ENCODE measurements at places on chromosomes 16 and 17. TPM values are rescaled to one million over a fixed set of nuclear protein-coding genes. Genes with fewer than 3 reads are reported as not detected.

DNA sequence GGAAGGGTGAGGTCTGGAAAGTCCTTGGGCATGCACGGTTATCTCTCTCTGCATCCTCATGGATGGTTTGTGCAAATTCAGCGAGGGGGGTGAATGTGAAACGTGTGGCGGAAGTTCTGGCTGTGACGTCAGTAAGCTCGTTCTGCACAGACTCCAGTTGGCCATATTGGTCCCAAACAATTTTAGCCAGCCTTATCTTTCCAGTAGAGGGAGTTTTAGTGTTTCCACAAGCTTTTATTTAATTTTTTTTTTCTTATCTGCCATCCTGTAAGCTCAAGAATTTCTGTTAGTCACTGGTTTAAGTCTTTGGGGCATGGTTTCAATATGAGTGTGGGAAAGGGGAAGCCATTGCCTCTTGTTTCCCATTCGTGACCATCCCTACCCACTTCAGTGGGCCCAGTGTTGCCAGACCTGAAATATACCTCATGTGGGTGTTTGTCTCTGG, 39.0 kb downstream of the HLF start:
- no peak for DNase-seq

DNA sequence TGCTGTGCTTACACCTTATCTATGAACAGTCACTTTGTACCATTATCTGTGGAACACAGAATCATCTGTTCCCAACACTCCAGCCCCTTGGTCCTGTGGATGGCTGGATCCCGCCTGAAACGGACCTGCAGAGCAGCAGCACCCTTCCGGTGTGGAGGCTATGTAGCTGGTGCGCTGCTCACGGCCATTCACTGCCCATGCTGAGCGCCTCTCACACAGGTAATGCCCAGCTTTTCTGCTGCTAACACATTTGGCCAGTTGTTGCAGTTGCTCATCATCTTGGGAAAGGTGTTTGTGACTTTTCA, 11.4 kb upstream of the PLK1 start:
- DNase-seq: no peak

GRCh38 chr17:70558821-70559220, 389.5 kb downstream of the KCNJ2 start:
- DNase-seq: no peak

- no peak for DNase-seq
Observed at GRCh38 chr16:11967195-11967911, 2.3 kb downstream of the TNFRSF17 start.

- DNase-seq: no peak
Observed at GRCh38 chr16:58299757-58300349, 5.0 kb upstream of the PRSS54 start.

DNA sequence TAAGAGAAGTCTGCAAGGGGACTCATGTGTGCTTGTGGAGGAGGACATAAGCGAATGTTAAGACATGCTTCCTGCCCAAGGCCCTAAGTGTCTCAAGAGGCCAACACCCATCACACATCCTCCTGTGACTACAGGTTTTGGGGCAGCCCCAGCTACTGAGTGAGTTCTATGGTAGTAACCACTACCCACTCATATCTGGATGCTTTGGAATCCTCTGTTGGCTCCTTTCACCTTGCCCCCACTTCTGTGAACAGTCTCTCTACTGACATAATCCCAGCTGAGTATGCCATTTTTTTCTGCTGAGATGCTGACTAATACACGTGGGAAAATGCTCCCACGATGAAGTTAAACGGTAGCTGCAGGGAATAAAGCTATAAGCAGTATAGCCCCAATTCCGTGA, 153.5 kb downstream of the VPS53 start:
- DNase-seq: no peak

- no peak for DNase-seq
Observed at GRCh38 chr17:36507266-36507665, 20.8 kb downstream of the ZNHIT3 start.

DNA sequence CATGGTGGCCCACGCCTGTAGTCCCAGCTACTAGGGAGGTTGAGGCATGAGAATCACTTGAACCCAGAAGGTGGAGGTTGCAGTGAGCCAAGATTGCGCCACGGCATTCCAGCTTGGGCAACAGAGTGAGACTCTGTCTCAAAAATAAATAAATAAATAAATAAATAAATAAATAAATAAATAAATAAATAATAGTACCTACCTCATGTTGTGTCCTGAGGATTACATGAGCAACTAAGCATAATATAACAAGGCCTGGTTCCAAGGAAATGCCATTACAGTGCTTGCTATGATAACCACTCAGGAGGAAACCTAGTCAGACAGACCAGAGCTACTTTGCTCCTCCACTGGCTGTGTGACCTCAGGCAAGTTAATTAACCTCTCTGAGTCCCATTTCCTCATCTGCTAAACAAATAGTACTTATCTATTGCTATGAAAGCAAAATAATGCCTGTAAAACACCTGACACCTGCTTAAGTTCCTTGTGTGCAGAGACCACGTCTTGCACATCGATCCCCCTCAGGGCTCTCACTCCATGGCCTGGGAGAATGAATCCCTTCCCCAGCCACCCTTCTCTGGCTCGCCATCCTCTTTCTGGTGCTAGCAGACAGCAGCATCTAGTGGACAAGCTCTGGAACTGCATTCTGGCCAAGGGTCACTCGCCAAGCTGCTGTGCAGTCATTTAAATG, 7.5 kb downstream of the EPOP start:
- DNase-seq: peak; percentile 57

DNA sequence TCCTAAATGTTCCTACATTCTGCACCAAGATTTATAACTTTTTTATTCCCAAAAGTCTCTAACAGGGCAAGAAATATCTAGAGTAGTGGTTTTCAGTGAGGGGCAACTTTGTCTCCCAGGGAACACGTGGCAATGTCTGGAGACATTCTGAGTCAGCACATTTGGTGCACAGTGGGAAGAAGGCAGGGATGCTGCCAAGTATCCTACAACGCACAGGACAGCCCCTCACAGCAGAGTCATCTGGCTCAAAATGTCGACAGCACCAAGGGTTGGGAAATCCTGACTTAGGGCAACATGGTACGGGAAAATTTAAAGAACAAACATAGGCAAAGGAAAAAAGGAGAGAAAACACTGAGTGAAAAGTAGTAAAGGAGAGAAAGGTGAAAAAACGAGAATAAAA, 61.8 kb downstream of the SMG6 start:
- DNase-seq: no peak

DNA sequence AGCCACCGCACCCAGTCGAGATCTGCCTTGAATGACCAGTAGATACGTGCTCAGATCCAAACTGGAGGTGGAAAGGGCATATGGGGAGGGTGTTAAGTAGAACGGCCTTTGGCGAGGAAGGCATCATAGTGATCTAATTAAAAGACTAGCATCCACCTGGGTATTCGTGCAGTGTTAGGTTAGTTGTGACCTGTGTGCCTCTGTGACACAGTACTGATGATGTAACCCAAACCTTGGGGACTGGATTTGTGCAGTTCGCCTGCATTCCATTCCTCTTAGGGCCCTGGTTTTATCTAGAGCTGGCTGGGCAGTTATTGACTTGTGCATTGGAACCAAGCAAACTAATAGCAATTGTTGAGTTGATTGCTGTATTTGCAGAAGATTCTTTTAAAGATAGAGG, 47.9 kb downstream of the SNX29 start:
- DNase-seq: no peak

GRCh38 chr17:1830288-1830687, 483 bp downstream of the RPA1 start:
- no peak for DNase-seq

DNA sequence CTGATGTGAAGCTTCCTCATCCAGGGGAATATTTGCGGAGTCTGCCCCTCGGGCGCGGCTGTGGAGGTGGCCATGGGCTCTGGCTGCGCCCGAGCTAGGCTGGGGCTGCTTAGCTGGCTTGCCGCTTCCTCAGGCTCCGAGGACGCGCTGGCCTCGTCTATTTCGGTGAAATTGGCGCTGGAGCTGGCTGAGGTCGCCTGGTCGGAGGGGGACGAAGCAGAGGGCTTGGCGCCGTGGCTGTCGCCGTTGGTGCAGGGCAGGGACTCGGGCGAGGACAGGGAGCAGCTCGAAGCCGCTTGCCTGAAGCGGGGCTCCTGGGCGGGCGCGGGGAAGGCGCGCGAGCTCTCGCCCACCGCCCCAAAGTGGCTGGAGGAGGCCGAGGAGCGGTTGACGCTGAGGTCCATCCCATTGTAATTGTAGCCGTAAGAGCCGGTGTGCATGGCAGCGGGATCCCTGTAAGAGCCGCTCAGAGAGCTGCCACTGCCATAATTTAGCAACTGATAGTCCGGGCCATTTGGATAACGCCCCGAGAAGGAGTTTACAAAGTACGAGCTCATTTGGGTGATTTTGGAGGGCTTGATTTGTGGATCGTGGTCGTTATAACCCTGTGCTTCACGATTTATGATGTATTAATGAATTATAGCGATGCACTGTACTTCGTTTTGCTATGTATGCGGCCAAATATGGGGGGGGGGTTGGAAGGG, at the start of gene HOXB5:
Gene HOXB5 (minus strand): TSS at position 654 of the 704 bp plus-strand sequence. CDS start 97 bp downstream, at position 557.
- peak; percentile 33 for DNase-seq

GRCh38 chr17:40023590-40024292, 8.5 kb downstream of the CSF3 start:
- no peak for DNase-seq

DNA sequence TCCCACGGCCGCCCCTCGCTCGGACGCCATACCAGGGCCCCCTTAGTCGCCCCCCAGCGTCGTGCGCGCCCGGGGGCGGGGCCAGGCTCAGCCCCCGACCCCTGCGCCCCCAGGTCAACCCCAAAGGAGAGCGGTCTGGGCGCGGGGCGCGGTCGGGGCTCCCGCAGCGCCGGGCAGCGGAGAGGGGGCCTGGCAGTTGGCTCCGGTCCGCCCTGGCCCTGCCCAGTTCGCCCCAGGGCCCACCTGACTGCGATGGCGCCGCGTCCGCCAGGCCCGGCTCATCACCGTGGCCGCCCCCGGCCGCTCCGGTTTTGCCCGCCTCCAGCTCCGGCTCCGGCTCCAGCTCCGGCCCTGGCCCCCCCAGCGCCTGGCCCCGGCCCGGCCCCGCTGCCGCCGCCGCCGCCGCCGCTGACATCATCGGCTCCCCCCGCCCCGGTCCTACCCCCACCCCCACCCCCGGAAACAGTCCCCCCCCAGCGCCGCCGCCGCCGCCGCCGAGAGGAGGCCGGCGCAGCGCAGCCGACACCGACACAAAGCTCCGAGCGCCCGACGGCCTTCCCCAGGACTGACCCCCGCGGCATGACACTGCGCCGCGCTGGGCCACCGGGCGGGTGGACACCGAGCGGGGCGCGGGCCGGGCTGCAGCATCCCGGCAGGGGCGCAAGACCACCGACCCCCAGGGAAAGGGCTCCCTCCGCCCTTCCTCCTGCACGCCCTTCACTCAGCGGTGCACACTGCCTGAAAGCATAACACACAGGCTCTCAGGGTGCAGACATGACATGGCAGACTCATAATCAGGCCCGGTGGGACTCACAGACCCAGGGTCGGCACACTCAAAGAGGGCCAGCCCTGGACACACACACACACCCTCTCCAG, at the start of gene ZBTB4:
Gene ZBTB4 (minus strand): TSS at position 419 of the 876 bp plus-strand sequence. CDS start 12,830 bp downstream, outside the sequence.
- peak; percentile 66 for DNase-seq

DNA sequence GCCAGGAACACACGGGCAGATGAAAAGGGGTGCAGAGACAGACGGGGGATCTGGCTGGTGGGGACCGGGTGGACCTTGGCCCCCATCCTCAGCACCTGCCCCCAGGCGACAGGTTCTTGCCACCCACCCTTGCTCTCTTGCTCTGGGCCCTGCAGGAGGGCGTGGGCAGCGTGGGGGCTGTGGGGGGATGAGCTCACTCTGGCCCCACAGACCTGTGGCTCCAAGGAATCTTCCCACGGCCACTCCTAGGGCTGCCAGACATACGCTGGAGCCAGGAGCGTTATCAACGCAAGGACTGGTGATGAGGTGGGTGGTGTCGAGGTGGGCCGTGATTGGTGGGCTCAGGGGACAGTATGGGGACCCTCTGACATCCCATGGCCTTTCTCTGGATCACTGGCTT, 6.3 kb downstream of the CTRB1 start:
- no peak for DNase-seq

GRCh38 chr16:25493136-25493811, 198.5 kb upstream of the HS3ST4 start:
- DNase-seq: no peak

DNA sequence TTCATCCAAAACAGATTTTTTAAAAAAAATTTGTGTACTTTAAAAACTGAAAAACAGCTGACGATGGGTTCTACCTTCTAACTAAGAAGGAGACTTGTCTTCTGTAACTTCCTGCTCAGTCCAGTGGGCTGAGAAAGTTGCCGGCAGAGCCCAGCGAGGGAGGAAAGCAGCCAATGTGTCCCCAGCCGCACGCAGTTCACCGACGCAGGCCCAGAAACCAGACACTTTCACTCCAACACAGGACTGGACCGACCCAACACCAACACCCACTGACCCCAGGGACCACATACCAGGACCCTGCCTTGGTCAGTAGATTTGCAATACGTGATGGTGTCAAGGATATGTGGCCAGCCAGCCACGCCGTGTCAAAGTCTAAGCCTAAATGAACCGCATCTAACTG, 25.6 kb downstream of the TRAP1 start:
- no peak for DNase-seq

DNA sequence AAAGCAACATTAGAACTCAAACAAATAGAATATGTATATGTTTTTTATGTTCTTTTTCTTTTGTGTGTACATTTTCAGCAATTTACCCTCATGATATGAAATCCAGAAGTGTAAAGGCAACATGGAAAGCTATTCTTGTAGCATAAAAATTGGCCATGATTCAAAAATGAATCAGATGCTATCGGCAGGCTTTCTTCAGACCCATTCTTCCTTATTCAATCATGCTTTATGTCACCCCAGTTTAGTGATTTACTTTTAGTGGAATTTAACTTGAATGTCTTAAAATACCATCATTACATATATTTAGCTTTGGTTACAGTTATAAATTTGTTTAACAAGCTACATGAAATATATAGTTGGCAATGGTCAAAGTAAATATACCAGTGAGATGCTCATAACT, 21.4 kb upstream of the SMIM36 start:
- DNase-seq: no peak

- DNase-seq: no peak
Observed at GRCh38 chr16:55642611-55643010, 13.2 kb upstream of the SLC6A2 start.

GRCh38 chr16:13997933-13998332, 73.2 kb upstream of the MRTFB start:
- peak; percentile 77 for DNase-seq

GRCh38 chr17:77827039-77827438, 131.5 kb upstream of the TNRC6C start:
- DNase-seq: no peak

- DNase-seq: no peak
Observed at GRCh38 chr17:81365148-81365600, 30.1 kb upstream of the BAHCC1 start.

The GLP2R gene
- polyA plus RNA-seq: not detected

The TBC1D3E gene
- not detected for polyA plus RNA-seq

The SRCIN1 gene
- polyA plus RNA-seq: not detected

The FBXW10 gene
- polyA plus RNA-seq: not detected

The HSPB9 gene
- polyA plus RNA-seq: not detected

The TERB1 gene
- polyA plus RNA-seq: not detected

The KRTAP2-2 gene
- not detected for polyA plus RNA-seq

The TNP2 gene
- not detected for polyA plus RNA-seq

The RRAD gene
- not detected for polyA plus RNA-seq

The SEPTIN1 gene
- 157 TPM for polyA plus RNA-seq

The ALOXE3 gene
- polyA plus RNA-seq: 0.51 TPM

The NEUROD2 gene
- not detected for polyA plus RNA-seq

The TMEM219 gene
- 261 TPM for polyA plus RNA-seq

The ACAP1 gene
- polyA plus RNA-seq: 194 TPM

The UTS2R gene
- polyA plus RNA-seq: not detected

The HBQ1 gene
- not detected for polyA plus RNA-seq

The TBC1D3C gene
- polyA plus RNA-seq: not detected

The DRG2 gene
- 36.4 TPM for polyA plus RNA-seq

Data from CD4-positive, CD25-positive, alpha-beta regulatory T cell (primary cell).